SJCRH30 (cell line): ENCODE measurements at places on chromosomes 13 and 19. TPM values are rescaled to one million over a fixed set of nuclear protein-coding genes. Genes with fewer than 3 reads are reported as not detected.
A peak's percentile ranks its signal among the peaks of the same experiment; 100 is the strongest.

DNA sequence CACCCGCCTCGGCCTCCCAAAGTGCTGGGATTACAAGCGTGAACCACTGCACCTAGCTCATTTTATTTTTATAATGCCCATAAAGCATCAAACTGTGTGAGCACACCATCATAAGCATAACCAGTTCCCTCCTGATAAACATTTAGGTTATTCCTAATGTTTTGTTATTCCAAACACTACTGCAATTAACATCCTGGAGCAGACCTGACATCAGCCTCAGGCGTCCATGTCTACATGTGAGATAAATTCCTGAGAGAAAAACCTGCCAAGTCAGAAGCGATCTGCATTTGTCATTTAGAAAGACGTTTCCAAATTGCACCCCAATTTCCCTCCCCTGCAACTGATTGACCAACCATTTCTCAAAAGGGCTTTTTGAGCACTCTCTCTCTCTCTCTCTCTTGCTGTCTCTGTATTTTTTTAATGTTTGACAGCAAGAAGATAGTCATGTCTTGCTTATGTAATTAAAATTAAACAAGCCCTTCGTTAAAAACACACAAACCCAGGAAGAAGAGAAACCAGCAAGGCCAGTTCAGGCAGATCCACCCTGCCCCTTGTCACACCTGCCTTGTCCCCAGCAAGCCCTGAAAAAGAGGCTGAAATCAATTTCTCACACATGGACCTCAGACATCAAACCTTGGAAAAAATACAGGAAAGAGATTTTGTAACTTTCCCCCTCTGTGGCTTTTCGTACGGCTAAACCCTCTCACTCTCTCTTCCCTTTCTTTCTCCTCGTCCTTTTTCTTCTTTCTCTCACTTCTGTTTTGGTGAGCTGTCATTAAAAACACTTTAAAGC lies 9.9 kb downstream of the LYPD3 start:
- H3K36me3 ChIP-seq: no peaks in the 10 kb centered on the region
- DNase-seq: no peak
- no peak overlapping the region for H3K4me3 ChIP-seq
- H3K27ac ChIP-seq: no peak overlapping the region
- H3K4me1 ChIP-seq: no peaks in the 10 kb centered on the region

- H3K27ac ChIP-seq: no peak overlapping the region
- no peak overlapping the region for H3K4me3 ChIP-seq
- H3K4me1 ChIP-seq: no peaks in the 10 kb centered on the region
- H3K36me3 ChIP-seq: peaks cover 6% of the 10 kb centered on the region; the same call in 1 of the 2 replicates
- H3K27me3 ChIP-seq: no peaks in the 10 kb centered on the region
- DNase-seq: no peak
Observed at GRCh38 chr13:98413796-98414195, 163.1 kb downstream of the STK24 start.

- no peaks in the 10 kb centered on the region for H3K27me3 ChIP-seq
- H3K4me1 ChIP-seq: no peaks in the 10 kb centered on the region
- no peak for DNase-seq
- H3K27ac ChIP-seq: no peak overlapping the region
- no peaks in the 10 kb centered on the region for H3K36me3 ChIP-seq
- no peak overlapping the region for H3K4me3 ChIP-seq
Observed at GRCh38 chr13:105538346-105538745, 997.1 kb downstream of the EFNB2 start.

DNA sequence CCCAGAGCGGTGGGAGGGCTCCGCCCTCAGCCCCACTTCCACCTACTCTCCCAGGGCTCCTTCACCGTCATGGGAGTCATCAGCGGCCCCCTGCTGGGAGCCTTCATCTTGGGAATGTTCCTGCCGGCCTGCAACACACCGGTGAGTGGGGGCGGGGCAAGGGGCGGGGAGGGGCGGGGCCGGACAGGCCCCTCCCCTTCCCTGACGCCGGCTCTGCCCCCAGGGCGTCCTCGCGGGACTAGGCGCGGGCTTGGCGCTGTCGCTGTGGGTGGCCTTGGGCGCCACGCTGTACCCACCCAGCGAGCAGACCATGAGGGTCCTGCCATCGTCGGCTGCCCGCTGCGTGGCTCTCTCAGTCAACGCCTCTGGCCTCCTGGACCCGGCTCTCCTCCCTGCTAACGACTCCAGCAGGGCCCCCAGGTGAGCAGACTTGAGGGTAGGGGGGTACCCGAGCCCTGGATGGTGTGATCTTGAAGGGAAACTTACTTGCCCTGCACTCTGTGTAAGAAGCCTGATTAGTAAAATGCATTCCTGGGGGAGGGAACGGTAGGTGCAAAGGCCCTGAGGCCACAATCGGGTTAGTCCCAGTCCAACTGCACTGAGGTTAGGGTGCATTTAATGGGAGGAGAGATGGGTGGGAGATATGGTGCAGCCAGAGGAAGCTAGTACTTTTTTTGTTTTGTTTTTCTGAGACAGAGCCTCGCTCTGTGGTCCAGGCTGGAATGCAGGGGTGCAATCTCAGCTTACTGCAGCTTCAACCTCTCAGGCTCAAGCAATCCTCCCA lies 12.1 kb downstream of the SLC5A5 start:
- no peak overlapping the region for H3K4me3 ChIP-seq
- H3K4me1 ChIP-seq: no peaks in the 10 kb centered on the region
- peaks cover 20% of the 10 kb centered on the region for H3K27me3 ChIP-seq
- no peak for DNase-seq

DNA sequence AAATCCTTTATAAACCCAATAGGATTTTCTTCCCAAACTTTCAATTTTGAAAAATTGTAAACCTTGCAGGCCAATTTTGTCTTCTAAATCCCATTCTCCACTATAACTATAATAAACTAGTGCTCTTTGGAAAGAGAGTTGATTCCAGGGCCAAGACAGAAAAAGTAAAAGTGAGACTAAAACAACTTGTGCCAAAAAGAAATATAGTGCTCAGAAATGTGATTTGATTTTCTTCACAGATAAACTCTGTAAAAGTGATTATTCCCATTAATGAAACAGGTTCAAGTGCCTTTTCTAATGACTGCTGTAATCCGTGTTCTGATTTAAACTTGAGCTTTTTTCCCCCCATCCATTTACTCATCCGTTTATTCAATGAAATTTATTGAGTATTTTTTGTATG lies 1831.1 kb downstream of the SLITRK5 start:
- DNase-seq: no peak
- H3K27me3 ChIP-seq: no peaks in the 10 kb centered on the region
- H3K27ac ChIP-seq: no peak overlapping the region
- no peaks in the 10 kb centered on the region for H3K36me3 ChIP-seq

DNA sequence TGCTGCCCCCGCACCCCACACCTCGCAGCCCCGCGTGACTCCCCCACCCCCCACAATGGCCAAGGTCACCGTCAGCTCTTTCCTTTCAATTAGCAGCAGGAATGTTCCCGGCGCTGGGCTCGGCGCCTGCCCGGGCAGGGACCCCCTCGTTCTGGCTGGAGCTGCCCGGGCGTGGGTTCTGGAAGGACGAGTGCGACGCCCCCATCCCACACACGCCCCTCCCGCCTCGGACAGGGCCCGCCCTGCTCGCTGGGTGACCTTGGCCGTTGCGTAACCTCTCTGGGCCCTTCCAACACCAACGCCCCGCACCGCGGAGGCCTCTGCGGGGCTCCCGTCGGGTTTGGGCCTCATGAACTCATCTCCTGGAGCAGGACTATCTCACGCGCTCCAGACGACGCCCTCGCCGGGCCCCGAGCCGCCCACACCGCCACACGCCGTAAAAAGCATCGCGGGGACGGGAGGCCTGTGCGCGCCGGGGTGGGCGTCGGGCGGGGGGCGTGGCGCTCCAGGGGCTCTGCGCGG lies 10.3 kb downstream of the PALM start:
- H3K27me3 ChIP-seq: no peaks in the 10 kb centered on the region
- no peaks in the 10 kb centered on the region for H3K36me3 ChIP-seq
- no peak for DNase-seq
- no peak overlapping the region for H3K4me3 ChIP-seq

DNA sequence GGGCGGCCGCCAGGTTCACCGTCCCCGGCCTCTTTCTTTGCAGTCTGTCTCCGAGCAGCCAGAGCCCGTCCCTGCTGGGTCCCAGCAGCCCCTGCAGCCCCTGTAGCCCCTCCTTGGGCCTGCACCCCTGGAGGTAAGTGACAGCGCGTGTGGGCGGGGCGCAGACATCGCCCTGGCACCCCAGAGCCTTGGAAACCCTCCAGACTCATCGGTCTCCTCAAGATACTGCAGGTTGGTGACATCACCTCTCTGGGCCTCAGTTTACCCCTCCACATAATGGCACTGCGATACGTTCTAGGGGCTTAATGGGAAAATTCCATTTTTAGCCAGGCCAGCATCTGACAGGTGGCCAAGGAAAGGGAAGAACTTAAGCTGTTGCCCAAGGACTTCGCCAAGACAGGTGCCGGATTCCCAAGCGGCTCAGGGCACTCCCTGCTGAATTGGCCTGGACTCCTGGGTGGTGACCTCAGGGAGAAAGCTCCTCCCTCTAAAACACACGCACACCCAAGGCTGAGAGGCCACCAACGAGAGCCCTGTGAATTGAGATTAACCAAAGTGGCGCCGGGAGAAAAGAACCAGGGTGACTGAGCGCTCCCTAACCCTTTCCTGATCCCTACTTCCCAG lies 13.1 kb downstream of the MAST3 start:
- peak; percentile 43 for DNase-seq
- H3K36me3 ChIP-seq: no peaks in the 10 kb centered on the region
- no peak overlapping the region for H3K27ac ChIP-seq
- H3K4me1 ChIP-seq: peaks cover 7% of the 10 kb centered on the region
- peaks cover 25% of the 10 kb centered on the region for H3K27me3 ChIP-seq

GRCh38 chr19:51065221-51065960 lies 499 bp upstream of the KLK13 start:
- DNase-seq: no peak
- H3K27ac ChIP-seq: no peak overlapping the region
- H3K36me3 ChIP-seq: no peaks in the 10 kb centered on the region
- no peaks in the 10 kb centered on the region; the same call in 1 of the 2 replicates for H3K27me3 ChIP-seq
- no peaks in the 10 kb centered on the region for H3K4me1 ChIP-seq
- no peak overlapping the region for H3K4me3 ChIP-seq

GRCh38 chr19:41928754-41929535 lies 696 bp upstream of the ERFL start:
- no peaks in the 10 kb centered on the region for H3K36me3 ChIP-seq
- H3K27ac ChIP-seq: no peak overlapping the region
- peaks cover 7% of the 10 kb centered on the region for H3K4me1 ChIP-seq
- H3K27me3 ChIP-seq: peaks cover 65% of the 10 kb centered on the region

DNA sequence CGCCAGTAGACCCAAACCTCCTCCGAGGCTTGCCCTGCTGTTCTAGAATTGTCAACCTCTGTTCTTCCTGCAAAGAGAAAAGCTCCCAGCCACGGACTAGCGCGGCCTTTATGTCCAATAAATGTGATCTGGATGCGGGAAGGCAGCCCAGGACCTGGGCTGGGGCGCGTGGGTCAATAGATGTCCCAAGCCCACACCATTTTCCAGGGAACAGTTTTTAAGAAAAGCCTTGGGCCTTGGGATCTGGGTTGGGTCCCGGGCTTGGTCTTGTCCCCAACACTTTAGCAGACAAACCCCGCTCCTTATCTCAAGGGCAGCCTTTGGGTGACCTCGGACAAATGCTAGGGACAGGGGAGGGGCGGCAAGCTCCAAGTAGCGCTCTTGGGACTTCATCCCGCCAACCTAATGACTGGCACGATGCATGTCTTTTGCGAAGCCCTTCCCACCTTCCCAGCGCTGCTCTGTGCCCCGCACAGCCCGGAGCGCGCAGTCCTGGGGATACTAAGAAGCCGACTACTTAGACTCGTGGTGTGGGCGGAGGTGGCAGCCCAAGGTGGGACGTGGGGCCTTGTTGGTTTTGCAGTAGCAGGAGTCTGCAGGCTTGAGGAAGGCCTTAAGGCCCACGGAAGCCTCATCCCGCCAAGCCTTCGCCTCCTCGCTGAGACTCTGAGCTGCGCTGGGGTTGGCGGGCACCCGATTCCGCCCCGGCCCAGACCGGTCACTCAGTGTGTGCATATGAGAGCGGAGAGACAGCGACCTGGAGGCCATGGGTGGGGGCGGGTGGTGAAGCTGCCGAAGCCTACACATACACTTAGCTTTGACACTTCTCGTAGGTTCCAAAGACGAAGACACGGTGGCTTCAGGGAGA lies 10.8 kb downstream of the SOX21 start:
- no peaks in the 10 kb centered on the region for H3K27me3 ChIP-seq
- no peaks in the 10 kb centered on the region for H3K36me3 ChIP-seq
- no peak overlapping the region for H3K4me3 ChIP-seq
- H3K4me1 ChIP-seq: no peaks in the 10 kb centered on the region

GRCh38 chr13:33875618-33876401 lies 57.9 kb downstream of the RFC3 start:
- DNase-seq: no peak

DNA sequence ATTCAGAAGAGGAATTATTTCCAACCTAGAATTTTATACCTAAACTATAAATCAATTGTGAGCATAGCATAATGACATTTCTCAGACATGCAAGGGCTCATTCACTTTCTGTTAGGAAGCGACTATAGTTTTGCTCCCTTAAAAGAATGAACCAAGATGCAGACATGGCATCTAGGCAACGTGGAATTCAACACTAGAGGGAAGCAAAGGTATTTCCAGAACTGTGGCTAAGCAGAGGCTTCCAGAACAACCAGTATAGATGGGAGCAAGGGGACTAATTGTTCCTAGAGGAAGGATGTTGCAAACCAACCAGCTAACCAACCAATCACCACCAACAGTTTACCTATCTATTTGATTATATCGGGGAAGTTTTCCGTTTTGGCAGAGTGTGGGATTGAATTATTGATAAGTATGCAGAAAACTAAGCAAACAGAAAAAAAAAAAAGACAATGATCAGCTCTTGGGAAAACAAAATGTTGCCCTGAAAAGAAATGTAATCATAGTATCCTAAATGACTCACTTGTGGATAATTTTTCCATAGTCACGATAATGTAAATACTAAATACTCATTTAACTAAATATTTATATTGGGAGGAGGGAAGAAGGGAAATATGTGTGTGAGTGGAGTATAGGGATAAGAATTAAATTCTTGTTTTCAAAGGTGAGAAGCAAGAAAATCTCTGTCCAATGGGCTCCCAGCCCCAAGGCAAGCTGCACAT lies 21.1 kb downstream of the ARL11 start:
- H3K4me3 ChIP-seq: no peak overlapping the region
- H3K4me1 ChIP-seq: peaks cover 6% of the 10 kb centered on the region
- H3K27ac ChIP-seq: no peak overlapping the region
- H3K36me3 ChIP-seq: no peaks in the 10 kb centered on the region
- no peak for DNase-seq

The SHANK1 gene
- total RNA-seq: not detected in 2 replicates

The CYP4F12 gene
- total RNA-seq: not detected in 2 replicates

The ERICH4 gene
- total RNA-seq: not detected in 2 replicates
